ENCODE measurements at places on chromosomes 13 and 19.
A peak's percentile ranks its signal among the peaks of the same experiment; 100 is the strongest.

DNA sequence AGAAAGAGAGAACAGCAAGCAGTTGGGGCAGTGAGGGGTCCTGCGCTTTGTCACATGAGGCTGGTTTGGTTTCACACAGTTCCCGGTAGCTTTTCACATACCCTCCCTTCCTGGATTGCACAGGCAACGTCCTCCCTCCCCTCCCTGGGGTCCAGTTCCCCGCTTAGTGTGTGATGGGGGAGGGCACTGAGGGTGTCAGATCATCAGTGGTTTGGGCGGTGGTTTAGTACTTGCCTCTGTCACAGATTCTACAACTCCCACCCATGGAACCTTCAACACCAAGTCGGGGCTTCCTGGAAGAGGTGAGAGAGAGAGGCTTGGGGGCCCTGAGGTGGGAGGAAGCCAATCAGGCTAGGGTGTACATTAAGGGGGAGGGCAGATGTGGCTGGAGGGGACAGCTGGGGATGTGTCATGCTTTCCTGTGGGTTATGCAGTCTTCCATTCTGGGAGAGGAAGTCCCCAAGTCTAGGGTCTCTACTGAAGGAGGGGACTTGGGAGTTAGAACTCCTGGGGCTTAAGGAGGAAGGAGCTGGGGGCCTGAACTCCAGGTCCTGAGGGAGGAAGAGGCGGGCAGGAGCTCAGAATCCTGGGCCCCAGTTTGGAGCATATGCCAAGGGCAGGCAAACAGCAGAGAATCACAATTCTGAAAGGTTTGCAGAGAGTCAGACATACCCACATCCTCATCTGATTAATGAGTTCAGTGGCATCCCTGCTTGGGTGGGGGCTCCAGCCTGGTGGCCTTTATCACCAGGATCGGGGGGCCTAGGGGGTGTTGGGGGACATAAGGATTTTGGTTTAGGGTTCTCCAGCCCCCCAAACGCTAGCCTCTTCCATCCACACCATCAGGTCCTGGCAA is at the start of gene NKG7:
Gene NKG7, minus strand, starts transcription at position 6 of the 856 bp plus-strand sequence. CDS start 119 bp downstream, outside the sequence.
- DNase-seq: no peak

DNA sequence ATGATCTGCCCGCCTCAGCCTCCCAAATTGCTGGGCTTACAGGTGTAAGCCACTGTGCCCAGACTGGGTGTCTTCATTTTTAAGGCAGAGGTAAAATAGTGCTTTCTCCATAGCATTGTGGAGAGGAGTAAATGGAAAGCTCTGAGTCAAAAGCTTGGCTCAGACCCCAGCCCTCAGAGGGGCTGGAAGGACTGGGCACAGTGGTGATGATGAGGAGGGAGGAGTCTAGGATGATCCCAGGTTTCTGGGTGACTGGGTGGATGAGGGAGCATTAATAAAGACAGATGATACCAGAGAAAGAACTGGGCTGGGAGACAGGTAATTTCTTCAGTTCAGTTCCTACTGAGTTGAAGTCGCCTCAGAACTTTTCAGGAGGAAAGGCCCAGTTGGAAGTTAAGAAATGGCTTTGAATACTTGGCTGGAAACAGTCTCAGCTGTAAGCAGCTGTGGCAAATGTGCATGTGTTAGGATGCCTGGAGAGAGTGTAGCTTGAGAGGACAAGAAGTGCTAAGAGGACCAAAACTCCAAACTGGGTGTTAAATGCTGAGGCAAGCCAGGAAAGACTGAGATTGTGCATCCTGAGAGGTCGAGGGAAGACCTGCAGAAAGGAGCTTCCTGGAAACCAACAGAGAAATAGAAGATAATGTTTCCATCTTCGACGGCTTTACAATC is 37.1 kb upstream of the MEDAG start:
- DNase-seq: no peak

- no peak for DNase-seq
Measured at GRCh38 chr19:48113190-48113917, 2.7 kb upstream of the PLA2G4C start.

- no peak for DNase-seq
Measured at GRCh38 chr13:43227721-43228120, 204.3 kb downstream of the DNAJC15 start.

DNA sequence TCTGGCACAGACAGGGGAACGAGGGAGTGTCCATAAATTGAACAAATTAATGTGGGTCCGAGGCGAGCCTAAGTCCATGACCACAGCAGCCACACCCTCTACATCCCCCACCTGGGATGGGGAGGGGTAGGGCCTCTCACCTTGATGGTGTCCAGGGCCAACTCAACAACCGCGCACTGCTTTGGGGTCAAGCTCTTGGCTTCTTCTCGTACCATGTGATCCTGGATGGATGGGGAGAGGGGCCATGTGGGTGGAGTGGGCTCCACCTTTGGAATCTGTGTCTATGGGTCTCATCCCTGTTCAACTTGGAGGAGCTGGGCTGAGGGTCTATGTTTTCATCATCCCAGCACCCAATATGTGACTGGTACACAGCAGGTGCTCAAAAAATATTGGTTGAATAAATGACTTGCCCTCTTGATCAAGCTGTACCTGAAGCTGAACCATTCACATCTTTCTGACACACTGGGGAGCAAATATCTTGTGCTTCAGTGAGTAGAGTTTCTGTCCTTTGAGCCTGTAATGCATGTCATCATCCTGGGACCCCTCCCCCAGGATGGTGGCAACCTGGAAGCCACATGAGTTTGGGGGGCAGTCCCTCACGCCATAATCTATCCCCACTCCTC is 62.9 kb downstream of the COLGALT1 start:
- no peak for DNase-seq

DNA sequence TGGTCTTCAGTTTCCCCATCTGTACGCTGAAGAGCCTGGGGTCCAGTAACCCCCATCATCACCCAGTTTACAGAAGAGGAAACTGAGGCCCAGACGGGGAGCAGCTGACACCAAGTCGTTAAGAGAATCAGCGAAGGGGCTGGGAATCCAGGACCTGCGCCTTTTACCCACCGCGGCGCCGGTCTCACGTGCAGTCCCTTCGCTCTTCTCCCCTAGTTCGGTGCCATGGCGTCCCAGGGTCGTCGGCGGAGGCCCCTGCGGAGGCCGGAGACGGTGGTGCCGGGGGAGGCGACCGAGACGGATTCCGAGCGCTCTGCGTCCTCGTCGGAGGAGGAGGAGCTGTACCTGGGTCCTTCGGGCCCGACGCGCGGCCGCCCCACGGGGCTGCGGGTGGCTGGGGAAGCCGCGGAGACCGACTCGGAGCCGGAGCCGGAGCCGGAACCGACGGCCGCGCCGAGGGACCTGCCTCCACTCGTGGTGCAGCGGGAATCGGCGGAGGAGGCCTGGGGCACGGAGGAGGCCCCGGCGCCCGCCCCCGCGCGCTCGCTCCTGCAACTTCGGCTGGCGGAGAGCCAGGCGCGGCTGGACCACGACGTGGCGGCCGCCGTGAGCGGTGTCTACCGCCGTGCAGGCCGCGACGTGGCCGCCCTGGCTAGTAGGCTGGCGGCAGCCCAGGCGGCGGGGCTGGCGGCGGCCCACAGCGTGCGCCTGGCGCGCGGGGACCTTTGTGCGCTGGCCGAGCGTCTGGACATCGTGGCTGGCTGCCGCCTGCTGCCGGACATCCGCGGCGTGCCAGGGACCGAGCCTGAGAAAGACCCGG is 698 bp downstream of the BLOC1S3 start:
- no peak for DNase-seq

DNA sequence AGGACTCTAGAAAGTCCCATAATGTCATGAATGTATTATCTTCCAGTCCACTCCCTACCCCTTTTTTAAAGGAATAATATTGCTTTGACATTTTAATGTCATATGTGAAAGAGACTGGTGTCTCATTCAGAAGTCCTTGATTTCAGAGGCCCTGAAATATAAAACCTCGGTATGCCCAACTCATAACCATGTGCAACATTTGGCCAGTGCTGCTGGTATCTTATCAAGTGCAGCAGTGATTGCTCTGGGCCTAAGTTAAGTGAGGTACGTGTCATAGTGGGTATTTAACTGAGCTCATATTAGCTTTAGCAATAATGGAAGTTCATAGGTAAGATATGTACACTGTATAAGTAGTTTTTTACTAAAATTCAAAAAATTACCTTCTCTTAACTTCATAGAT is 14.7 kb downstream of the TEX30 start:
- DNase-seq: no peak

GRCh38 chr19:28509079-28509895 is 703.7 kb downstream of the UQCRFS1 start:
- DNase-seq: no peak

GRCh38 chr19:7917267-7918061 is 2.7 kb upstream of the SNAPC2 start:
- peak; percentile 24 for DNase-seq
